ENCODE measurements at places on chromosomes 5 and 9. TPM values are rescaled to one million over a fixed set of nuclear protein-coding genes. Genes with fewer than 3 reads are reported as not detected.

- no peak for DNase-seq
Measured at GRCh38 chr5:11398728-11399127, 505.5 kb downstream of the CTNND2 start.

- no peak for DNase-seq
Measured at GRCh38 chr9:114725930-114726329, 43.9 kb upstream of the TEX48 start.

Gene CCDC107
- 30.4 TPM for total RNA-seq

GRCh38 chr5:3392306-3392939 is 203.2 kb upstream of the IRX1 start:
- no peak for DNase-seq

- no peak for DNase-seq
Measured at GRCh38 chr5:177433658-177434217, 7.3 kb downstream of the GRK6 start.

GRCh38 chr5:158522776-158523175 is 576.9 kb downstream of the EBF1 start:
- no peak for DNase-seq

DNA sequence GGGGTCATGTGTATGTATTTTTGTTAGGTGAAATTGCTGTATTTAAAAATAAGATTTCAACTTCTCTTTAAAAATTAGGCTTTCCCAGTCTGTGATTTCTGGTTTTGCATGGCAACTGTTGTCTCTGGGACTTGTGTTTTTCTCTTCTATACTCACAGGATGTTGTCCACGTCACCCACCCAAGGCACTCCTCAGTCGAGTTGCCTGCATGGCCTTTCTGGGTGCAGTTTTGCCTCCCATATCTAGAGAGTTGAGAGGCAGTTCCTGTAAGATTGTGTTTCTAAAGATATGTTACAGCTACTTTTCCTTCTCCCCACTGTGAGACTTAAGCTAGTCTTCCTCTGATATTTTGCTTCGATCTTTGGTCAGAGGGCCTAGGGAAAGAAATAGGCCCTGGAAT is 2.3 kb upstream of the ASPN start:
- DNase-seq, result no peak

DNA sequence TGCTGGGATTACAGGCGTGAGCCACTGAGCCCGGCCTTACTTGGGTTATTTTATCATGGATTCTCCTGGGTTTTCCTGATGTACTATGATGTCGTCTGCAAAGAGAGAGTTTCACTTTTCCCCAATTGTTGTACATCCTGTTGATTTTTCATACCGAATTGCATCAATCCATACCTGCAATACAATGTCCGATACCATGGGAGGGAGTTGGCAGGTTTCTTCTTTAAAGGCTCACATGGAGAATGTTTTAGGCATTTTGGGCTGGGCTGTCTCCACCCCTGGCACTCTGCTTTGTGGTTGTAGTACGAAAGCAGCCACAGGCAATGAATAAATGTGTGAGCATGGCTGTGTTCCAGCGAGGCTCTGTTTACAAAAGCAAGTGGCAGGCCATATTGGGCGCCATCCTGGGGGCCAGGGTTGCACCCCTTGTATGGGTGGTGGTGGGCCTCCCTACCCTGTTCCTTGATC is 35.1 kb upstream of the EXOC3 start:
- DNase-seq, result no peak

DNA sequence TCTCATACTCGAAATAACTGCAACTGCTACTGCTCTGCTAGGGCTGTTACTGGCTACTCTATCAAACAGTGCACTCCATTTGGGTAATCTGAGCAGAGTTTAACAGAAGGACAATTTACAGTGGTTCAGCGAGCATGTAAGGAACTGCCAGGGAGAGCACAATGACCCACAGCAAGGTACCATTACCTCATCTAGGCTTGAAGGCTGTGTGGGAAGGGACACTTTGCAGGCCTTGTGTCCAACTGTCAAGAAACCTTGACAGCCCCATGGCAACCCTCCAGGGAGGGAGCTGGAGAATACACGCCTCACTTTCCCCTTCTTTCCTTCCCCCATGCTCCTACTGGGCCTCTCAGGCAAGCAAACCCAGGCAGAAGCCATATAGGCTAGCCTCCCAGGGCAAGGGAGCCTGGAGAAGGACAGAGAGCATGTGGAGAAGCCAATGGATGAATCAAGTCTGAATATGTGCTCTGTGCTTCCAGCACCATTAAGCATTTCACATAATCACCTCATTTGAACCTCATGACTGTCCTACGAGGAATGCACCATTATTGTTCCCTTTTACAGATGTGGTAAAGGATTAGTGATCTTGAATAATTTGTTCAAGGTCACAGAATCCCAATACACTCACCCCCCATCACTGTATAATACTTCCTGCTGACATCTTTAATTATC is 49.9 kb upstream of the JAK2 start:
- DNase-seq, result no peak

Gene PPP1R26
- 1.9 TPM for total RNA-seq

- DNase-seq, result no peak
Measured at GRCh38 chr5:124349931-124350330, 396.5 kb downstream of the ZNF608 start.

Gene SOHLH1
- not detected for total RNA-seq

DNA sequence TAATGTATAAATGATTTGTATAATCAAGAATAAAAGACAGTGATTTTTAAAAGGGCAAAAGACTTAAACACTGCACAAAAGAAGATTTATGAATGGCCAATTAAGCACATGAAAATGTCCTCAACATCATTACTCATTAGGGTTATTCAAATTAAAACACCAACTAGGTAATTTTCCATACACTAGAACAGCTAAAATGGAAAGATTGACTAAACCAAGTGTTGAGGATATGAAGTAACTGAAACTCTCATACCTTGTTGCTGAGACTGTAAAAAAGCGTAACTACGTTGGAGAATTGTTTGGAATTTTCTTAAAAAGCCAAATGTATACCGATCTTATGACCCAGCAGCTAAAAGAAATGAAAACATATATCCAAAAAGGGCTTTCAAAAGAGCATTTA is 144.9 kb downstream of the SGCD start:
- no peak for DNase-seq

GRCh38 chr9:109816490-109816889 is 36.5 kb downstream of the PALM2AKAP2 start:
- no peak for DNase-seq

GRCh38 chr9:128085943-128086342 is 17.9 kb downstream of the SLC25A25 start:
- no peak for DNase-seq

- peak; percentile 48 for DNase-seq
Measured at GRCh38 chr5:52786949-52787599, 642 bp upstream of the ITGA1 start.

DNA sequence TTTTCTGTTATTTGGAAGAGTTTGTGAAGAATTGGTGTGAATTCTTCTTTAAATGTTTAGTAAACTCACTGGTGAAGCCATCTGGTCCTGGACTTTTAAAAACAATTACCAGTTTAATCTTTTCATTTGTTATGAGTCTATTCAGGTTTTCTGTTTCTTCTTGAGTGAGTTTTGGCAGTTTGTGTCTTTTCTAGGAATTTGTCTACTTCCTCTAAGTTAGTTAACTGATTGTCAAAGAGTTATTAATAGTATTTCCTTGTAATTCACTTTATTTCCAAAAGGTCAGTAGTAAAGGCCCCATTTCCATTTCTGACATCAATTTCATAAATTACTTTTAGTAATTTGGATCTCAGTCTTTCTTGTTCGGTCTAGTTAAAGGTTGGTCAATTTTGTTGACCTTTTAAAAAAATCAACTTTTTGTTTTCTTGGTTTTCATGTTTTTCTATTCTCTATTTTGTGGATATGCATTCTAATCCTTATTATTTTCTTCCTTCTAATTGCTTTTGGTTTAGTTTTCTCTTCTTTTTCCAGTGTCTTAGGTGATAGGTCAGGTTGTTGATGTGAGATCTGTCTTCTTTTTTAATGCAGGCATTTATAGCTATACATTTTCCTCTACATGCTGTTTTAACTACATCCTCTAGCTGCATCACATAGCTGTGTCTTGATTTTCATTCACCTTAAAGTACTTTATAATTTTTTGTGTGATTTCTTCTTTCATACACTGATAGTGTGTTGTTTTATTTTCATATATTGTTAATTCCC is 7.3 kb upstream of the SMIM3 start:
- no peak for DNase-seq

Gene FOCAD
- 20.6 TPM for total RNA-seq

DNA sequence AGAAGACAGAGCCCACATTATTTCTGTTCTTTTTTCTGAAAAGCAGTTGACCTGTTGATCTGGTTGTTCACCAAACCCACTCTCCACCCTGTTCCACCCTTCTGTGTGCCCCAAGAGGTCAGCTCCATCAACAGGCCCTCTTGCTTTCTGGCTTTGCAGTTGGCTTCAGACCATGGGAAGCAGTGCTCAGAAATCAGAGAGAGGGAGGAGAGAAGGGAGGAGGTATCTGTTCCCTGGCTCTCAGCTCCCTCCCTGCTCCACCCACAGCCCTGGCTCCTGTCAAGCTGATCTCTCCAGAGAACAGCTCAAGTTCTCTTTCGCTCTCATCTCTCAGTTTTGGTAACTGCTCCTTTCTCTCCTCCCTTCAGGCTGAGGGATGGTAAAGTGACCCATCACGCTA is 144.2 kb upstream of the RAI14 start:
- DNase-seq, result no peak

- no peak for DNase-seq
Measured at GRCh38 chr5:43171926-43172325, 20.1 kb upstream of the NIM1K start.

DNA sequence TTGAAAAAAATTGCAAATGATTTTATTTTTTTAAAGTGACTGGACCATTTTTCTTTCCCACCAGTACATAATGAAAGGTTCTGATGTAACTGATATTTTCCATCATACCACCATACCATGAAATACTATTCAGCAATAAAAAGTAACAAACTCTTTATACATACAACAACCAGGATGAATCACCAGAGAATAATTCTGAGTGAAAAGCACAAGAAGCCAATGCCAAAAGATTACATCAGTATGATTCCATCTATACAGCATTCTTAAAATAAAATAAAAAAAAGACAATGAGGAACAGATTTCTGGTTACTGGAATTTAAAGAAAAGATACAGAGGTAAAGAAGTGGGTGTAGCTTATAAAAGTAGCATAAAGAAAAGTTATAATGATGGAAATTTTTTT is 423.7 kb upstream of the ST8SIA4 start:
- DNase-seq, result no peak

Gene TRIM36
- not detected for total RNA-seq

Gene SGCD
- not detected for total RNA-seq

- no peak for DNase-seq
Measured at GRCh38 chr5:37738865-37739488, 100.9 kb downstream of the GDNF start.
